ENCODE measurements at places on chromosomes 5 and 9.

GRCh38 chr9:86713470-86713869 is 233.8 kb downstream of the GAS1 start:
- no peak for DNase-seq

GRCh38 chr9:21994556-21995005 is at the start of gene CDKN2B-AS1:
Gene CDKN2B-AS1 (plus strand): TSS chr9:21994791.
- no peak for DNase-seq

GRCh38 chr5:177008716-177009115 is 2.1 kb upstream of the UIMC1 start:
- DNase-seq: no peak

DNA sequence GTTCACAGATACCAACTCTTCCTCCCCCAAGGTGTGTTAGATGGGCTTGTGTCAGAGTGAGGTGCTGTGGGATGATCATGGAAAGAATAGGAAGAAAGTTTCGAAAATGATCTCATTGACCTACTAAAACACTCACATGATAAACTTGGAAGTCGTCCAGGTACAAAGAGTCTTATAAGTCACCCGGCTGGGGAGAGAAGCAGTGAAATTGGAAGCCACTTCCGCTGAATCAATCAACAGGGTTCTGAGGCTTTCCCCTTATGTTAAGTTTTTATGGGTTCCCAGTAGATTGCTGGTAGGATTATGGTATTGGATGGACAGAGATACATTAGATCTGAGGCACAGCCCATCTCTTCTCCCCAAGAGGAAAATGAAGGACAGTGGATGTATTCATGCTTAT is 218.8 kb upstream of the MSX2 start:
- DNase-seq: peak; percentile 20

DNA sequence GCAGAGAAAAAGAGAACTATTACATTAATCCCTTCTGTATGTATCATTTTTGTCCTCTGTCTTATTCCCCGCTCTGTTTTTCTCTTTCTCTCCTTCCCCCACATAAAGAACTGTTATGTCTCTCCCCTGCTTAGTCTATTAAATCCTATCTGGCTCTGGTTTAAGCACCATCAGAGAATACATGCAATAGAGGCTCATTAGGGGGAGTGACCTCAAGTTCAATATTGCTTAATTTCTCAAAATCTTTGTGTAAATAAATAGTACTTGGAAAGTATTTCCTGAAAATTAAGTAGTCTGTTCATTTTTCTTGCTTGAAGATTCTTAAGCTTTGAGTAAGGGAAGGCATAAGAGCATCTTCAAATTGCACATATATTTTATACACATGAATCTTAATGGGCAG is 41.2 kb upstream of the FAM174A start:
- no peak for DNase-seq

GRCh38 chr5:65812648-65813047 is 90.6 kb downstream of the NLN start:
- no peak for DNase-seq

GRCh38 chr5:172115541-172115982 is 72.5 kb downstream of the STK10 start:
- no peak for DNase-seq

GRCh38 chr5:10701567-10702039 is 59.4 kb downstream of the DAP start:
- DNase-seq: no peak

- DNase-seq: no peak
Measured at GRCh38 chr5:151128817-151129216, 28.8 kb downstream of the ANXA6 start.
